ENCODE measurements at places on chromosomes 4 and X.
A peak's percentile ranks its signal among the peaks of the same experiment; 100 is the strongest.

GRCh38 chr4:42985976-42986375 lies 93.5 kb downstream of the GRXCR1 start:
- no peak for DNase-seq

DNA sequence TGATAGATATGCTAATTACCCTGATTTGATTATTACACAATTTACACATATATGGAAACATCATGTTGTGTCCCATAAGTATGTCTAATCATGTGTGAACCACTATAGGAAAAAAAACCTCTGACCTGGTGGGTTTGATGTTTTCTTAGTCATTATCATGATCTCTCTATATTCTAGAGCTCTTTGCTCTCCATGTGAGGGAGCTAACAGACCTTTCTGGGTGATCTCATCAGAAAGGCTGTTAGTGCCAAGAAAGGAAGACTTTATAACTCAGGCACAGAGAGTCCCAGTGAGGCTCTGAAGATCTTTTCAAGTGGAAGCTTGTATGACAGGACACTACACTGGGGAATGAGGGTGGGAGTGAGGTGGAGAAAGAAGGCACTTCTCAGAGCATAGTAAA lies 527.7 kb upstream of the MAGEB2 start:
- DNase-seq = no peak

DNA sequence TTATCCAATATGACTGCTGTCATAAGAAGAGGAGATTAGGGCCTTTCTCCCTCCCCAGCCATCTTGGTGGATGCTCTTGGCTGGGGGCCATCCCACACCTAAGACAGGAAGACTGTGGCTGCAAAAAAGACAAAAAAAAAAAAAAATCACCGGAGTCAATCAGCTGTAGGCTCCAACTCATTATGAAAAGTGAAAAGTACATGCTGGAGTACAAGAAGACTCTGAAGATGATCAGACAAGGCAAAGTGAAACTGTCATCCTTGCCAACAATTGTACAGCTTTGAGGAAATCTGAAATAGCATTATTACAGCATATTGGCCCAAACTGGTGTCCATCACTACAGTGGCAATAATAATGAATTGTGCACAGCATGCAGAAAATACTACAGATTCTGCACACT lies 5.2 kb downstream of the EGFL6 start:
- no peak for DNase-seq

DNA sequence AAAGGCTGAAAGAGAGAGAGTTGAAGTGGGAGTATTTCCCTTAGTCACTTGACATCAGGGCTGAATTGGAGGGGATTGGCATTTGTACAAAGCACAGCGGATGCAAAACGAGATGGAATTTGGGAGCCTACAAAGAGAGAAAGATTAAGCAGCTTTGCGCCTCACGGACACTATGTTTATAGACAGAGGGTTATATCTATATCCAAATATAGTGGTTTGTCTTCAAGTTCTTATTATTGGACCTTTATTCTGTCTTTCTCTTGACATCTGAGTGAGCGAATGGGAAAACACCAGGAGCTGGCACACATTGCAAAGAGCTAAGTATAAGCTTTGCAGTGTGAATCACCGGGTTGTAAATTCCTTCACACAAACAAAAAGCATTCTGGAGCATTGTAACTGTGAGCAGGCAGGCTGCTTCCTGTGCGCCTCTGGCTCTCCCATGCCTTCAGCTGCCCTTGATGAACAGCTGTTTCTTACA lies 500.2 kb downstream of the STIM2 start:
- no peak for DNase-seq

GRCh38 chrX:103586314-103586646 lies 965 bp downstream of the TCEAL4 start:
- no peak for DNase-seq

DNA sequence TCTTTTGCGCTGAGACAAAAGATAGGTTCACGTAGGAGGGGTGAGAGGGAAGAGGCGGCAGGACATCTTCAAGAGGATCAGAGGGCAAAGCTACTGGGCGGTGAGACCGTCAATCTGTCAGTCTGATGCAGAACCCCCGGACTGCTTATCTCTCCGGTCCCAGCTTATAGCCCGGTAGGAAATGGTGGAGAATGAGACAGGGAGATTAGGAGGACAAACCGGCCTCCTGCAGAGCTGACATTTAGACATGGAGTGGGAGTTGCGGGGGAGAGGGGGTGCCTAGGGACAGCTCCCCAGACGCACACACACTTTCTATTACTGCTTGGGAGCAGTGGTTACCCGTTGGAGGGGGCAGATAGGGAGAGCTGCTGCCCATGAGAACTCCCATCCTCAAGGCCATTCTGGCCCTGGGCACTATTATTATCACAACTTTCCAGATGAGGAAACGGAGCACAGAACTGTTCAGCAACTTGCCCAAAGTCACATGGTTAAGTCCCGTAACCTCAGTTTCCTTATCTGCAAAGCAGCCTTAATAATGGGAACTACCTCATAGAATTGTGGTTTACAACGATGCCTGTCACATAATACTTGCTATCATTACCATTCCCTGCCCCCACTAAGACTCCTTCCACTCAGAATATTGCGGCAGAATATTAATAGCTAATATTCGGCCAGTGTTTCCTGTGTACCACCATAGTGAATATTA lies 1.1 kb upstream of the HDAC6 start:
- DNase-seq = peak; percentile 40

DNA sequence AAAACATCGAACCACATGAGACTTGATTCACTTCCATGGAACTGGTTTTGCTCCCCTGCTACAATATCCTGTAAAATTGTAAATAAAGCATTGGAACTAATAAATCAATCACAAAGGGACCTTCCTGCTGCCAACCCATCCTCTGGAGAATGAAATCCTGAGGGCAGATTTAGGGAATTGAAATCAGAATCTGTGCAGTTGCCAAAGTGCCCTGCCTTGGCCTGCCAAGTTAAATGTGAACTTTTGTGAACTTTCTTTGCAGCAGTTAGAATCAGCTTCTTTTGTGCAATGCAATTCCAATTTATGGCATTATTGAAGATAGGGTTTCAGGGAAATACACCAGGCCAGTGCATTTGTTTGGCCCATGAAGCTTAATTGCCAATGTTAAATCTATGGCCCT lies 263.1 kb downstream of the PTTG2 start:
- DNase-seq = no peak

DNA sequence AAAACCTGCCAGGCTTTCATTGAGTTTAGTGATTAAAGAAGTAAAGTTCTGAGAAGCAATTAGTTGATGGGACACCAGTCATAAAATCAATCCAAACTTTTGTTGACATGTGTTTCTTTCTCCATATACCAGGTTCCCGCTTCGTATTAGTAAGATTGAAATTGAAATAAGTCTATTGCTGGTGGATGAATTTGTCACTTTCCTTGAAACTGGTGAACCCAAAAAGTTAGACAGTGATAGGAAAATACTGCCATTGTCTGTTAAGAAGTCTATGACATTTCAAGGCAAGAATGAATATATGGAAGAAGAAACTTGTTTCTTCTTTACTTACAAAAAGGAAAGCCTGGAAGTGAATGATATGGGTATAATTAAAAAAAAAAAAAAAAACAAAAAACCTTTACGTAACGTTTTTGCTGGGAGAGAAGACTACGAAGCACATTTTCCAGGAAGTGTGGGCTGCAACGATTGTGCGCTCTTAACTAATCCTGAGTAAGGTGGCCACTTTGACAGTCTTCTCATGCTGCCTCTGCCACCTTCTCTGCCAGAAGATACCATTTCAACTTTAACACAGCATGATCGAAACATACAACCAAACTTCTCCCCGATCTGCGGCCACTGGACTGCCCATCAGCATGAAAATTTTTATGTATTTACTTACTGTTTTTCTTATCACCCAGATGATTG lies at the start of gene CD40LG:
TSS of gene CD40LG (plus strand) at position 482 of the 684 bp plus-strand sequence. CDS start at position 573, 91 bp downstream.
- no peak for DNase-seq

DNA sequence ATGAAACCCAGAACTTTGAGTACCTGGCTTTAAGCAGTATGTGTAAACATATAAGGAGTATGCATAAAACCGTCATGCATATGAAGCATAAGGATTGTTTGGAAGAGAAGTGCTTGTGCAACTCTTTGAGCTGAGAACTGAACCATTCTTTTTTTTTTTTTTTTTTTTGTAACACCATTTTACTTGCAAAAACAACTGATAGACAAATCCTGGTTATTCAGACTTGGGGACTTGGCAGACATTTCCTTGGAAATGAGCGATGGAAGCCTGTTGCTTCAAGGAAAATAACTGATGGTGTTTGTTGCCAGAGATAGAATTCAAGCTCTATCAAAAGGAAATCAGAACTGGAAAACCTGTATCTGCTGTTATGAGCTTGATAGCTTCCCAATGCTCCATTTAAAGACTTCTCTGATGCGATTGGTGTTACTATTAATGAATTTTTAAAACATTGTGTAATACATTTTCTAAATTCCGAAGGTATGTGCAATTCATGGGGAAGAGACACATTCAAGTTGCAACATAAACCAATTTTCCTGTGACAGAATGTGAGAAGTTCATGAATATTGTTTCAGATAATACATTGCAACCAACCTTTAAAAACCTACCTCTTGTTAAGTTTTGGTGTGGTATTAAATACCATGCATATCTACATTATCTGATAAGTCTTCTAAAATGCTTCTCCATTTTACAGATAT lies 47.0 kb upstream of the FAT1 start:
- DNase-seq = no peak

GRCh38 chrX:33339219-33339618 lies 127.9 kb upstream of the DMD start:
- DNase-seq = no peak

DNA sequence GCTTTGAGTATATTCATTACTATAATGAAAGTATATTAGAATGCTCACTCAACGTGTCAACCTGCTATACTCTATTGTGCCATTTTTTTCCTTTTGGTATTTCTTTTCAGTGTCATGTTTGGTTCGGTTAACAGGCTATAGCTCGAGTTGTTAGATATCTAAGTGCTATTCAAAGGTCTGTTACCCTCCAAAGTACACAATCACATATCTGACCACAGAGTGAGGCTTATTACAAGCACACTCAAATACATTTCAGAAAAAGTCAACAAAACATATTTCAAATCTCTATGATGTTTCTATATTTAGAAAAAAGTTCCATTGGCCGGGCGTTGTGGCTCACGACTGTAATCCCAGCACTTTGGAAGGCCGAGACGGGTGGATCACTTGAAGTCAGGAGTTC lies 32.8 kb downstream of the WNK3 start:
- DNase-seq = no peak

GRCh38 chr4:168757500-168757899 lies 252.6 kb downstream of the CBR4 start:
- DNase-seq = no peak

DNA sequence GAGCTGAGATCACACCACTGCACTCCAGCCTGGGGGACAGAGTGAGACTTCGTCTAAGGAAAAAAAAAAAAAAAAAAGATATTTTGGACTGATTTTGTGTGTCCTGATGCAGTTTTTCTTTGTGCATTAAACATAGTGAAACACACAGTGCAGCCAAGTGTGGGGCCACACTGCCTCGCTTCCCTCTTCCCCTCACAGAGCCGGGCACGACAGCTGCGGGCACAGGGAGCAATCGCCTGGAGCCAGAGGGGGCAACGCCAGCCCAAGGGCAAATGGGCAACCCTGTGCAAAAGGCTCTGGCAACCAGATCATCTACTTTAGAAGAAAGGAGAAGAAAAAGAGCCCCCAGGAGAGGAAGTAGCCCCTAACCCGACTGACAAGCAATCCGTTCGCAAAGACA lies 13.5 kb upstream of the CCNQ start:
- no peak for DNase-seq

- no peak for DNase-seq
These were observed 407.4 kb downstream of the SMARCA1 start for GRCh38 chrX:129115935-129116334.

DNA sequence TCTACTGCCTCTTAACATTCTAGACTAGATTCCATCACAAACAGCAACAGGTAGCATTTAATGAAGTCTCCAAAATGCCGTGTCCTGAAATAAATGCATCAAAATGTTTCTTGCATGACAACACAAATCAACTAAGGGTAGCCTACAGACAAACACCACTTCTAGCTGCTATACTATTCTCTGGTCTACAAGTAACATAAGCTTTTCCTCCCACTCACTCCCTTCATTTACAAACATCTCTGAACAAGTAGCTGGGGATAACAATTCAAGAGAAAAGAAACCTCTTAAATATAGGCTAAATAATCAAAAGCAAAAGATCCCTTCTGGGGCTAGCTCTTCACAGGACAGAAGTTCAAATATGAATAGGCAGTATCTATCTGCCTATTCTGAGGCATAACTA lies 20.8 kb downstream of the PPP3CA start:
- no peak for DNase-seq

DNA sequence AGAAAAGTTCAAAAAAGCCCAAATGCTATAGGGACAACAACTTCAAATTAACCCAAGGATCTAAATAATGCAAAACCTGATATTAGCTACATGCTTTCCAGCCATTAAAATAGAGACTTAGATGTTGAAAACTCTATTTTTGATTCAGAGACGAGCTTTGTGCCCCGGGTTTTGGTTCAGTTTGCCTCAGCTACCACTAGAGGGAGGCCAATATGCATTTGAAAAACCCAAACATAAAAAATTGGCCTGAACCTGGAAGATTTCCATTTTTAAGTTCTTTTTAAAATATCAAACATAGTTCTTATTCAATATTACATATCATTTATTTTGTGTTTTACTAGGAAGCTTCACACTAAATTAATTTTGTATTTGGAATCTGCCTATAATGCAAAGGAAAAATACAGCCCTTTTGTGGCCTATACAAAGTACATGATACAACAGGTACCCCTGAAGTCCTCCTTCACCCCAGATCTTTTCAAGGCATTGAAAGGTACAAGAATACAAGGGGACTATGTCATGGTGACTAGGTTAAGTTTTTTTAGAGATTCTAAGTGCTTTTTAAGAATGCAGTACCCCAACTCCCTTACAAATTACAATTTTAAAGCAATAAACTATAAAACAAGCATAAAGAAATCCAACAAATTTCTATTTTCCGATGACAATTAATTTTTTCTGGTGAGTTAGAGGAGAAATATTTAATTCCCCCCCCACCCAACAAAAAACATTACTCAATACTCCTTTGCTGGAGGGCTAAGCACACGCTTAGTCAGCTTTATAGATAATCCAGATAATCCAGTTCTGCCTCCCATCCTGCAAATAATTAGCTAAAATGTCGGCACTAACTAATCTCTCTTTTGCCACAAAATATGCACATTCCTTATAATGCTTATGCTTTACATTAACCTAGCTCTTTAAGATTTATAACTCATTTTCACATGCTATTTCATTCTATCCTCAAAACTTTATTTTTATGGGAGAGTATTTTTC lies 97.7 kb upstream of the PTPN13 start:
- DNase-seq = peak; percentile 58

- DNase-seq = no peak
These were observed 32.0 kb upstream of the XK start for GRCh38 chrX:37653397-37654085.

- no peak for DNase-seq
These were observed 278.3 kb upstream of the FSTL5 start for GRCh38 chr4:162442128-162442527.
